Fibroblast of lung (primary cell): ENCODE measurements at places on chromosomes 7 and 10.

DNA sequence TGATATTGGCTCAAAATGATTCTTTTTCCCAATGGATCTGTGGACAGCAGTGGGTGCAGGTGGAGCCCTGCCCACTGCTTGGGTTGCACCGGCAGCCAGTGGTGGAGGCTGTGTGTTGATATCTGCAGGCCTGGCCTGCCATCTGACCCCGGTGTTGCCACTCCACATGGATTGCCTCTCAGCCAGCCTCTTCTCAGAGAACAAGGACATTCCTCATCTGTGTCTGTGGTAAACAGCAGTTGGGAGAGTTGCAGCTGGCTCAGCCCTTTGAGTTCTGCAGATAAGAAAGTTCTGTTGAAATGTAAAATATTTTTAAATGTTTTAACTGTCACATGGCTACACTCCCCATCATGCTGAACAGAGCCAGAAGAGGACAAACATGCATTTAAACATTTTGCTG, 374.9 kb upstream of the CELF2 start:
- peak; percentile 8 for DNase-seq

DNA sequence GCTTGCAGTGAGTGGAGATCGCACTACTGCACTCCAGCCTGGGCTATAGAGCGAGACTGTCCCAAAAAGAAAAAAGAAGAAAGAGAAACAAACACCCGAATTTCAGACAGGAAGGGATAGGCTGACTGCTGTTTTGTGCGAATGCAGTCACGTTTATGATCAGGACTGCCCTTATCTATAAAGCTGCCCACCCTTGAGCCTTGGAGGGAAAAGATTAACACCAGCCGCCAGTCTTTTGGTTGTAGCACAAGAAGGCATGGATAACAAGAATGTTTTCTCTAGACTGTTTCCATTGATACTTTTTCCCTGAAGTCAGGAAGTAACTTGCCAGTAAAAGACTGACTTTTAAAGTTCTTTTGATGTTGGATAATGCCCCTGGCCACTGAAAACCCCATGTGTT, 314.0 kb downstream of the BICC1 start:
- no peak for DNase-seq

DNA sequence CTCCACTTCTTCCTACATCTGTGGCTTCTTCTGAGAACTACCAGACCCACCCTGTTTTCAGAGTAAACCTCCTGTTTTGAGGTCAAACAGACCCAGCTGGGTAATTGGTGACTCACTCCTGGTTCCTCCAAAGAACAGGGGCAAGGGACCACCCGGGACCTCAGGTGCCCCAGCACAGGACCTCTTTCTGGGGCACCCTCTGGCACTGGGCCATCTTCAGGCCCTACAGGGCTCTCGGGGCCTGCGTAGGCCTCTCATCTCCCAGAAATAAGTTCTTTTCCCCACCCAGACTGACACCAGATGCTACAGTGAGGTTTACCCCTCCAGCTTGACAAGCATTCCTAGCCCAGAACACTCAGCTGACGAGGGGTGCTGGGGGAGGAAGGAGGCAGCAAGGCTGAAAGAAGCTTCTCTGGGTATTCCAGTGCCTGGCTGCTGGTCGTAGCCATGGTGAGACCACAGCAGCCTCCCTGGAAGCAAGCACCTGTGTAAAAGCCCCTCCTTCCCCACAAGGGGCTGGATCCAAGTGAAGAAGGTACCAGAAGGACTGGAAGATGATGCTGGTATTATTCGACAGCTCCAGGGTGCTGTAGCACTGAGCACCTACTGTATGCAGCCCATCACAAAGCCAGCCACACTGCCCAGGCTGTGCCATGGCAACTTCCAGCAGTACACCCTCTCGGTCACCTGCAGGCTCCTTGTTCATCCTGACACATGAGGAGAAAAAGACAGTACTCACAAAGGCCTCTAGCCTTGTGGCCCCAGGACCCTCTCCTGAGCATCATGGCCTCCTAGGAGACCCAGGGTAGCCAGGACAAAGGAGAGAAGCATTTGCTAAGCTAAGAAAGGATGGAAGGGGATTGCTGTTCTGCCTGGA, 47.4 kb downstream of the ALOX5 start:
- peak; percentile 8 for DNase-seq

DNA sequence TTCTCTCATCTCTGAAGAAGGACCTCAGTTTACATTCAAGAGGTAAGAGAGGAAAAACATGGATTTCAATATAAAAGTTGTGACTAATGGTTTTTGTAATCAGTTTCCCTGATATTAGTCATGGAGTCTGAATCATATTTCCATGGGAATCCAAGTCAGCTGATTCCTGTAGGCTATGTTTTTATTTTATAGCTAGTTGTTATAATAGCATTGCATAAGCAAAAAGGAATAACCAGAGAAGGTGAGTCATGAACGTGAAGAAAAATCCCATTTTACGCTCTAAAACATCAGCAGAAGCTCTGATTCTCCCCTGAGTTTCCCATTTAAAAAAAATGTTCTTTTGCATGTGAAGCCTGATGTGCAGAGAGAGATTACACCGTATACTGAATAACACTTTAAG, 299.3 kb downstream of the SFMBT2 start:
- DNase-seq, result peak; percentile 90

GRCh38 chr7:96989241-96989858, 16.0 kb upstream of the DLX6 start:
- no peak for DNase-seq

DNA sequence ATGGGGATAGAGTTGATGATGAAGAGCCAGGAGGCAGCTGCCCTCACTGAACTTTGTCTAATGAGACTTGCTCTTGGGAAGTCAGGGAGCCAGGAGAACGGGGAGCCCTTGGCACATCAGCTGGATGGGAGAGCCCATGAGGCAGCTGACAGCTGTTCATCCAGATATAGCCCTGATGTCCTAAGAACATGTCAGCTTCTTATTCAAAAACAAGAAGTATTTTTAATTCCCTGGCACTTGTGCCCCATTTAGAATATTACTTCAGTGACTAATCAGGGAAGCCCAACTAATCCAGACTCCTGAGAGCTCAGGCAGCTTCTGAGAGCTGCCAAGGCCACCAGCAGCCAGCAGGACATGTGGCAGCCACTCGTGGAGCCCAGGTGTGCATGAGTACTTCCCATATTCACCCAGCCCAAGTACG, 363.4 kb downstream of the GRID1 start:
- no peak for DNase-seq

DNA sequence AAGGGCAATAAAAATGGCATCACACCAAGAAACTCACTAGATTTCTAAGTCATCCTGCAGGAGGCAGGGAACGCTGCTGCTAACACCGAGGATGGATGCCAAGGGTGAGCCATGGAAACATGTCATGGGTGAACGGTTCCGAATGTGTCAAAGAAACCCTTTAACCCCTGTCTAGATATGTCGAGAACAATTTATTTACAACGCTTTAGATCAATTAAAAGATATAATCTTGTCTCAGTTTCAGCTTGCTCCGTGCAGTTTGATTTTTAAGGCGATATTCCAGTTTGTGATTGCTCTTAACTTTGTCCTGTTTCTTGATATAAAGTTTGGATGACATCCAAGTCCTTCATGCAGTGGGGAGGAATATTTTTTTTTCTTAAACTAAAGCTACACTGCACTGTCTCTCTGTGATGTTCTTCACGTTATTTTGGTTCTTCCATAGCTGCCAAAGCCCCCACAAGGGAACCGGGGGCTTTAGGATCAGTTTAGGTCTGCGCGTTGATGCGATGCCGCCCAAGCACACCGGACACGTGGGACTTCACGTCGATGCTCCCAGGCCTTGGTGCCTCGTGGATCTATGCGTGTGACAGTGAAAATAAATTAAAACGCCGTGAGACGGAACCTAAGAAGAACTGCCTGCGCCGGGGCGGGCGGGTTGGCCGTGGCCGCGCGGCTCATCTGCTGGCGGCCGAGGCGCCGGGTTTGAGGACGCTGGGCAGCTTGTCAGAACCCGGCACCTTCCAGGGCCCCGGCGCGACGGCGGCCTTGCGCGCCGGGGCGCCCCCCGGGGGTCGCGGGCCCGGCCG, 220.3 kb downstream of the PHTF2 start:
- DNase-seq, result peak; percentile 57
